Kidney epithelial cell (primary cell): ENCODE measurements at places on chromosomes 2 and 18. TPM values are rescaled to one million over a fixed set of nuclear protein-coding genes. Genes with fewer than 3 reads are reported as not detected.

DNA sequence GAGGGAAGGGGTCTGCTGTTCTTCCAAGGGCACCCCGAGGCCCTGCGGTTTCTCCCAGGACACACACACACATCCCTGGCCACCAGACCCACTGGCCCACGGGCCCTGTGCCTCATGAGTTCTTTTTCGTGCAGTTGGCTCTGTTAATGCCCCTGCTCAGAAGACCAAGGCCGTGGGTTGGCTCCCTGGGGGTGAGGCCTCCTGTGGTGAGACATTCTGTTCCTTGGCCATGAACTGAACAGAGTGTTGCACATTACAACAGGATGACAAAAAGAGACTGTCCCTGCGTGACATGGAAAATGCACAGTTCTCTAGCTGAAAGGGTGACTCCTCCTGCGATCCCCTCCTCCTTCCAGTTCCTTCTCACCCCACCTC lies 30.7 kb downstream of the SH2D6 start:
- DNase-seq, result no peak

GRCh38 chr18:42281851-42282250 lies 326.8 kb downstream of the PIK3C3 start:
- no peak for DNase-seq

- DNase-seq, result no peak
These were observed 6.5 kb upstream of the PLA2R1 start for GRCh38 chr2:160068906-160069305.

DNA sequence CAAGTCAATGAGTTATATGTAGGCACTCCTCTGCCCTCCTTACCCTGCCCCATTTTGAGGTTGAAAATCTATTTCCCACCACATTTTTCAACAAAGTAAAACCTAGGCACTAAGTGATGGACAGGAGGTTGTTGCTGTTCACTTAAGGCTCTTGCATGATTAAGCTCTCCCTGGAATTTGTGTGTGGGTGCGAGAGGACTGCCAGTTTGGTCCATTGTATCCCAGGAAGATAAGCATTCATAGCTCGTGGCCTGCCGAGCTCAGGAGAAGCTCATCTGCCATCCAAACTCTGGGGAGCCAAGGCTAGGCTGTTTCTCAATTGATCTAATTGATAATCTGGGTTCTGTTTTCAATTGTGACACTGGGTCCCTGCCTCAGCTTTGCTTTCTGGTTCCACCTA lies 4.7 kb upstream of the MAP4K4 start:
- DNase-seq, result no peak

DNA sequence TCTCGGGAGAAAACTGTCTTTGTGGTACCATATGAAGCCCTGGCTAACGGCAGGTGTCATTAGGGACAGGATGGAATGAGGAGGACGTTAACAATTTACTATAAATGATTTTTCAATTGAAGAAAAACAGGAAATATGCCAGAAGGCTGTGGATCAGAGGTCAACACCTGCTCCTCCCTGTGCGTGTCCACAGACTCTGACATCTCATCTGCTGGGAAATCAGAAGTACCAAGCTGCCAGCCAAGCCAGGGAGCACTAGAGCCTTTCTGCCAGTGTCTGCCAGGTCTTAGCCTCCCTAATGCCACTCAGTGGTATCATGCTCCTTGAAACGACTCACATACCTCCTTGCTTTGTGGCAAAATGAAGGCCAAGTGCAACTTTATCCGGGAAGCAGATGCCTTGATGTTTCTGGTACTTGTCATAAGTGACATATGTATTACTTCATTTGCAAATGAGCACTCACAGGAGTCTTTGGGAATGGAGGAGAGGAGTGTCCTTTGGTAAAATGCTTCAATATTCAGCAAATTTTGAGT lies 541.1 kb downstream of the SATB2 start:
- no peak for DNase-seq

- no peak for DNase-seq
These were observed 12.7 kb downstream of the FBLN7 start for GRCh38 chr2:112150851-112151250.

DNA sequence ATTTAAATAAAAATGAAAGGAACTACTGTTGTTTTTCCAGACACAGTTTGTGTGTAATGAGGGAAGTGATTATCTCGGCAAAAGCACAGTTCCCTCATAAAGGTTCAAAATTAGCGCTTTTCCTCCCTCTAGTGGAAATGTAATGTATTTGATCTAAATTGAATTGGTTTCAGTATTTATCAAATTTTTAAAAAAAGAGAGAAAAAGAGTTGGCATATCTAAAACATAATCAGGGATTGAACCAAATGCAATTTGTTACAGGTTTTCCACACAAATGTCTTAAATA lies 37.5 kb downstream of the CMPK2 start:
- no peak for DNase-seq

Gene SH3BP4
- total RNA-seq, result 115 and 119 TPM in 2 replicates

Gene THUMPD2
- 6.6 and 11.5 TPM in 2 replicates for total RNA-seq
